ENCODE measurements at places on chromosomes 5 and 9.

- DNase-seq = no peak
Observed at GRCh38 chr9:84070590-84070989, 90.0 kb downstream of the RMI1 start.

DNA sequence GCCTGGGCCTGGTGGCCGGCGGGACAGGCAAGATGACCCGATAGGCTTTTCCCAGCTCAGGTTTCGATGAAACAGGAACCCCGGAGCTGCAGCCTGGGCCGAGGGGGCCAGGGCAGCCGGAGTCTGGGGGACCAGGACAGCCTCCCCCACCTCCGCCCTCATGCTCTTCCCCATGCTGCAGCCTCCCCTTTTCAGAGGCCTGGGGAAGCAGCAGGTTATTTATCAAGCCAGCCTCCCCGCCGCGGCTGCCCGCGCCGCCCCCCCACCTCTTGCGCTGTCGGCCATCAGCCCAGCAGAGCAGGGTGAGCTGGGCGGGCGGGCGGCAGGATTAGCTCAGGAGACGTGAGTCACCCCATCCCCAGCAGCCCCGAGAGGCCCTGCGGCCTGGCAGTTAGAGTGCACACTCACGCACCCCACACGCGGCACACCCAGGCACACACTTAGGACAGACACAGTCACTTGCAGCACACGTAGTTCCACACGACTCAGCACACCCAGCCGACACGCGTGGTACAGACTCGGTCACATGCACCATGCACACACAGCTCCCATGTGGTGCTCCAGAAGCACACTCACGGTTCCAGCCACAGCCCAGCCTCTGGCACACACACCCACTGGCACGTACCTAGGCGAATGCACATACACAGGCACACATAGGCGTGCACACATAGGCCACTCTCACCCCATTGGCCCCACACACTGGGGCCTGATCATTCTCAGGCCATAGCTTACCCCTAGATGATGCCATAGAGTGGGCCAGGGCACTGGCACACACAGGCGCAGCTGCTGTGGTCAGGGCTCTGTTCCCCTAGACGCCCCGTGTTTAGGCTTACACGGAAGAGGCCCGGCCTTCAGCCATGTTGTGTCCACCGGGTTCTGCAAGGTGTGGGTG is 13.0 kb downstream of the CXXC5 start:
- no peak for DNase-seq

DNA sequence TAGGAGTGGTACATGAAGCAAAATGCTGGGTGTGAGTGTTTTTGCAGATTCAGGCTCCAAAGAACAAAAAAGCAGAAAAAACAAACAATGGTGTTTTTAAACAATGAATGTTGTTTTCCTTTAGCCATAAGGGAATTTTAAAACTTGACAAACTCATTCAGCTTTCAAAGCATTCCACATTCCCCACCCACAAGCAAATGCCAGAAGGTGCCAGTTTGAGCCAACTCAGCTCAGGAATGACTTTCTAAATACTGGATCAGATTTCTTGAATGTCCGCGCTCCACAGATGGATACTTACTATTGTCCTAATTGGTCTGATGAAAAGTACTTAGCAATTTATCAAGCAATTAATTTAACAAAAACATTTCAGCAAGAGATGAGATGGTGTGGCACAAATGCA is 12.9 kb upstream of the MOB3B start:
- DNase-seq = no peak

DNA sequence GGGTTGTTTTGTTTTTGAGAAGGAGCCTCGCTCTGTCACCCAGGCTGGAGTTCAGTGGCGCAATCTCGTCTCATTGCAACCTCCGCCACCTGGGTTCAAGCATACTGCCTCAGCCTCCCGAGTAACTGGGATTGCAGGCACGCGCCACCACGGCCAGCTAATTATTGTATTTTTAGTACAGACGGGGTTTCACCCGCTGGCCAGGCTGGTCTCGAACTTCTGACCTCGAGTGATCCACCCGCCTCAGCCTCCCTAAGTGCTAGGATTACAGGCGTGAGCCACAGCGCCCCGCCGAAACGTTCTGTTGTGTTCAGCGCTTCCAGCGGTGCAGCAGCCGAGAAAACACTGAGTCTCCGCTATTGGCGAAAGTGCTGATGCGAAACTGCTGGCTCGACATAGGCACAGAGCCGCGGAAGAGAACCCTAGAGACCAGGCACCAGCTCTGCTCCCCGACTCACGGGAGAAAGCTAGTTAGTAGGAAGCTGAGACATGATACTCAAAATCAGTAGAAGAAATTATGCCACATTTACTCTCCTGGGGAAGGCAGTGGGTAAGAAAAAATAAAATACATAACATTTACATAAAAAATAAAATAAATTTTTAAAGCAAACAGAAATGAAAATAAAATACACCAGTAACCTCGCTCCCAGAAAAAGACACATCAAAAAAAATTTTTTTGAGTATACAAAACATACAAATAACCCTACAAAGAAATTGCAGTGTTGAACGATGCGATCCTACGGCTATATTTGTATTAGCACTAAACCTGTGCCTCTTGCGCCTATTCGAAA is 31.6 kb downstream of the ANXA2R start:
- peak; percentile 85 for DNase-seq

GRCh38 chr5:88555674-88556073 is 287.0 kb upstream of the TMEM161B start:
- no peak for DNase-seq

GRCh38 chr5:143898916-143899591 is 87.1 kb downstream of the HMHB1 start:
- DNase-seq = no peak

DNA sequence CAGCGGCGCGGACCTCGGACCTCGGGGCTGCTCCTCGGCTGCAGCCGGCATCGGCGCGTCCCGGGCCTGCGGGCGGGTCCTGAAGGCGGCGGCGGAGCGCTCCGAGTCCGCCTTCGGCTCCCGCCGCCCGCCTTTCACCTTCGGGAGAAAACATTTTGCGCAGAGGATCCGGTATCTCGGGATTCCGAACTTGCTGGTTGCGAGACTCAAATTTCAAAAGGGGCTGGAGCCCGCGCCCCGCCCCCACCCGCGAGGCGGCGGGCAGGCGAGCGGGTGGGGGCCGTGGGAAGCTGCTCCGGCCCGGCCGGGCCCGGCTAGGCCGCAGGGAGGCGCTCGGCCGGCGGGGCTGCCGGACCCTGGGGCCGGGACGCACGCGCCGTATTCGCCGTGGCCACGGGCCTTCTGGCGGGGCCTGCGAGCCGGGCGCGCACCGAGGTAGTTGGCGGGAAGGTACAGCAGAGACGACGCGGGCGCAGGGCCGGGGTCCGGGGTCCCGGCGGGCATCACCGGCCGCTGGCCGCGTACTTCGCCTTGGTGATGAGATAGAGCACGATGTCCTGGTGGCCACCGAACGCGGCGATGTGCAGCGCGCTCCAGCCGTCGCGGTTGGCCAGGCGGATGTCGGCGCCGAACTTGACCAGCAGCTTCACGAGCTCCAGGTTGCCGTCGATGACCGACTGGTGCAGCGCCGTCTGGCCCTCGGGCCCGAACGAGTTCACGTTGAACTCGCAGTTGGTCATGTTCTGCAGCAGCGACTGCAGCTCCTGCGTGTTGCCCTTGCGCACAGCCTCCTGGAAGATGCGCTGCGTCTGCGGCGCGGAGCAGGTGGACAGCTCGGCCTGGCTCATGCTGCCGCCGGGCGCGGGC is 757 bp downstream of the NRARP start:
- no peak for DNase-seq

All from NCI-H187 treated with DMSO at 0.1 percent for 48 hours (cell line).